ENCODE measurements at places on chromosomes 12 and 14. TPM values are rescaled to one million over a fixed set of nuclear protein-coding genes. Genes with fewer than 3 reads are reported as not detected.
A peak's percentile ranks its signal among the peaks of the same experiment; 100 is the strongest.

The CD163 gene
- not detected for total RNA-seq

DNA sequence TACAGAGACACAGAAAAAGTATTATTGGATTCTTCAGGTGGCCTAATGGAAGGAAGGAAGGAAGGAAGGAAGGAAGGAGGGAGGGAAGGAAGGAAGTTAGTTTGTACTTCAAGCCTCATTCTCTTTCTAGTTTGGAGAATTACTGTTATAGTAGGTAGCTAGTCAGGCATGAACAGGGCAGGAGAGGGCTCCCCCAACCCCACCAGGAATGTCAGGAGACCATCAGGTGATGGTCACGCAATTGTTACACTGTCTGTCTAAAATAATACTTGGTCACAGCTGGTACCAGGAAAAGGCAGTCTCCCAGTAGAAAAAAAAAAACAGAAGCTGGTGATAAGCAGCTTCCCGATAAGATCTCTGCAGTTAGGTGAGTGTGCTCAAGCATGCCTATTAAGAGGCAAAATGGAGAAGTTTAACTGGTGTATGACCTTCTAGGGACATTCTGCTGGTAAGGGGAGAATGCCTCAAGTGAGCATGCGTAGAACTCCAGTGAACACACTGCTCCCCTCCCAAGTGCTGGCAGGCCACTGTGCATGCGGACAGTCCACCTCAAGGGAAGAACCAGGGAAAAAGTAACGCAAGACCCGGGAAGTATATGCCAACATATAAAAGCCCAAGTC lies 358.4 kb upstream of the SOX5 start:
- DNase-seq = peak; percentile 74

DNA sequence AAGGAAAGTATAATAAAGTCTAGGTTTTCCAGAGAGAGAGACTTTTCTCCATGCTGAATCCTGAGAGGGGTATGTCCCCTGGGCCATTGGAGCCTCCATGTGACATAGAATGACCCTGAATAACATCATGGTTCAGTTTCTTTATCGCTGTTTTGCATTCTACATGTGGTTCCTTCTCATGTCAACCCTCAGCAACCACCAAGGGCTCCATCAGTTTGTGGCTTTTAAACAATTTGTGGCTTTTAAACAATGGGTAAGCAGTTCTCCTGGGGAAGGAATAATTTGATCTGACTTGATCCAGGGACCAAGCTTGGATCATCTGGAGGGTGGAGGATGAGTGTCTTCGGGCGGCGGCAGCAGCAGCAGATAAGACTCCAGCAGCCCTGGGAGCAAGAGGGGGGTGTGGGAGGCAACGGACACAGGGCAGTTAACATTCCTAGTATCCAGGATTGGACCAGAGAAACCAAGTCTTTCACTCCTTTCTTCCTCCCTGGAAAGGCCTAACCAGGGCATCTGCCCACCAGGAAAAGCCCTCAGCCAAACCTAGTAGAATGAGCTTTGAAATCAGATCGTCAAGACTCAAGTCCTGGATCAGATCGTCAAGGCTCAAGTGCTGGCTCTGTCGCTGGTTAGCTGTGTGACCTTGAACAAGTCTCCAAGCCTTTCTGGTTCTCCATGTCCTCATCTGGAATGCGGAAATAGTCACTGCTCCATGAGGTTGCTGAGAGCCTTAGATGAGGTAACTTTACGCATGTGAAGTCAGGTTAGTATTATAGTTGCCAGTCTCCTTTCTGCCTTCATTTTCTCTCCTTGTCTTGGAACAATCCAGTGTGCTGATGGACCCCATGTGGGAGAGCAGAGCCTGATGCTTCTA lies 27.8 kb upstream of the FAM222A start:
- no peak for DNase-seq

DNA sequence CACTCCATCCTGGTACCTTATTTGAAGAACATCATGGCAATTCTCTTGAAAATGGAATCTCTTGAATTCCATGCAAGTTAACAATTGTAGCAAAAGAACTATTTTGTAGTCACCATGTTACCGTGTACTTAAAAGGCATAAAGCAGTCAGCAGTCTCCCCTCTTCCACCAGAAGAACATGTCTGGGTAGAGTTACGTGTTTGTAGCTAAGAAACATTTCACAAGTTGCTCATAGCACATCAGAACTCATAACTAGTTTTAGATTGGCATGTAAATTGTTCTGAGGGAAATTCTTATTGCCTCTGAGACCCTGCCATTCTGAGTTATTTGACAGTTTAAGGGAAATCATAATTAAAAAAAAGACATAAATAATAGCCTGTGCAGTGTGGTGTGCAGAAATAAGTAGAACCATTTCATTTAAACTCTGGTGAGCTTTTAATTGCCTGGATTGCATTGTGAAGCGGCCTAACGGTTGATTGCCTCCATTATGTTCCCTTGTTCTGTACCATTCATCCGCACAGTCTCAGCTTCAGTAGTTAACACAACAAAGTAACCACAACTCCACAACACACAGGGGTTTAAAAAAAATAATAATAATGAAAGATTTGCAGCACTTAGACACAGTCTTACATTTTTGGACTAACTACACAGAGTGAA lies 2.6 kb downstream of the LMO3 start:
- DNase-seq = no peak

The SELPLG gene
- total RNA-seq = not detected

GRCh38 chr14:93309427-93309966 lies 23.3 kb downstream of the BTBD7 start:
- DNase-seq = no peak

GRCh38 chr12:1488908-1489381 lies 105.4 kb downstream of the FBXL14 start:
- DNase-seq = no peak

The TMPRSS12 gene
- not detected for total RNA-seq

GRCh38 chr14:22493753-22494152 lies 95.3 kb downstream of the DAD1 start:
- no peak for DNase-seq

DNA sequence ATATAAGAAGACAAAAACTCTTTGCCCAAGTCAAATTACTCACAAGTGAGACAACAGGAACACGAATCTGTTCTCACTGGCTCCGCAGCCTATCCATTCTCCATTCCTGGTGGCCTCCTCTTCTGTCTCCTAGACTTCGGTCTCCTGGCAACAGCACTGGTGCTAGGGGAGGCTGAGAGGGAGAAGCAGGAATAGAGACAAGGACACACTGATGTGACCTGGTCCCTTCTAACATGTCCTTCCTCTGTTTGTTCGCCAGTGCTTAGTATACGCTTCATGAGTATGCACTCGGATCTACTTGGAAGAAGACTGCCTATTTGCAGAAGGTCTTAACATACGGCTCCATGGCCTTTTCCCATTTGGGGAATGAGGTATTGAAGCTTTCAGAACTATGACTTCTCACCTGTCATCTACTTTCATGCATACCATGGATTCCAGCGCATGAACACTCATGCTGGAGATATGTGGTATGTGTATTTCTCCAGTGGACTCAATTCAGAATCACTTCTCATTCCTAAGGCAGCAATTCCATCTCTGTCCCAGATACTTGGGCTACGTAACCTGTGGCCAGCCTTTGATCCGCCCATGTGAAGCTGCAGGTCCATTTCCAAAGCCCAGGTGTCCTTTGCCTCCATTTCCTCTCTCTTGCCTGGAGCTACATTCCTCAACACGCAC lies 33.9 kb downstream of the BHLHE41 start:
- DNase-seq = peak; percentile 16

The CLEC1A gene
- total RNA-seq = not detected

GRCh38 chr12:24839268-24839791 lies 109.6 kb downstream of the BCAT1 start:
- no peak for DNase-seq

DNA sequence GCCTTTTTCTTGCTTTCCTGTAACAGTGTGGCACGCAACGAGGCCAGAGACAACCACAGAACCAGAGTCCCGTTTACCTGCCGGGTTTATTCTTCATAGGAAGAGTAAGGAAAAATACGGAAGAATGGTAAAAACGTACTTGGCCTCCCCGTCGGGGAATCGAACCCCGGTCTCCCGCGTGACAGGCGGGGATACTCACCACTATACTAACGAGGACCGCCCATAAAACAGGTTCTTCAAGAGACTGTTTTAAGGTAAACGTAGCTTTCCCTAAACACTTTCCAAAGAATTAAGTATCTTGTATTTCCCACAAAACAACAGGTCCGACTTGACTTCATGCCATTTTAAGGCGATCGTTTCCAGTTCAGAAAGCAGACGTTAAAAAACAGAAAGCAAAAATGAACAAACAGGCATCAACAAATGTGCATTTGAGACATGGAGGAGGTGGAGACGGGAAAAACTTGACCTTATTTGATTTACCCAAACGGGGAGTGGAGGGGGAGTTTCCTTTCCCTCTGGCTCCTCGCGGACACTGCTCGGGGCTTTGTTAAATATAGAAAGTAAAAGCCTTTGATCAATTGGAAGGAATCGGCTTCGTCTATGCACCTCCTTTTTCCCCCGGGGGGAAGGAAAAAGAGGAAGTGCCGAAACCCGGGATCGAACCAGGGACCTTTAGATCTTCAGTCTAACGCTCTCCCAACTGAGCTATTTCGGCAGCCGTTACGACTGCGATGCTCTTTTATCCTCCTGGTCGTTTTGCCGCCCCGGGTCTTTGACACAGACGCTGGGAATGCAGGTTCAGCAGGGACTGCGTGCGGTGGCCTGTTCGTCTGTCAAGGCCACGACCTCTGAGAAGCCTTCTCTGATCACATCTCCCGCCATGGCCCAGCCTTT lies 13.0 kb upstream of the UBC start:
- DNase-seq = peak; percentile 92

- no peak for DNase-seq
Measured at GRCh38 chr12:88746386-88746785, 166.1 kb upstream of the KITLG start.

The KRT86 gene
- total RNA-seq = 8.7 TPM

The RAPGEF3 gene
- total RNA-seq = 106 TPM

GRCh38 chr14:77375164-77375950 lies 1.5 kb downstream of the TMED8 start:
- no peak for DNase-seq

- peak; percentile 21 for DNase-seq
Measured at GRCh38 chr12:6234214-6234613, 34.0 kb downstream of the CD9 start.

DNA sequence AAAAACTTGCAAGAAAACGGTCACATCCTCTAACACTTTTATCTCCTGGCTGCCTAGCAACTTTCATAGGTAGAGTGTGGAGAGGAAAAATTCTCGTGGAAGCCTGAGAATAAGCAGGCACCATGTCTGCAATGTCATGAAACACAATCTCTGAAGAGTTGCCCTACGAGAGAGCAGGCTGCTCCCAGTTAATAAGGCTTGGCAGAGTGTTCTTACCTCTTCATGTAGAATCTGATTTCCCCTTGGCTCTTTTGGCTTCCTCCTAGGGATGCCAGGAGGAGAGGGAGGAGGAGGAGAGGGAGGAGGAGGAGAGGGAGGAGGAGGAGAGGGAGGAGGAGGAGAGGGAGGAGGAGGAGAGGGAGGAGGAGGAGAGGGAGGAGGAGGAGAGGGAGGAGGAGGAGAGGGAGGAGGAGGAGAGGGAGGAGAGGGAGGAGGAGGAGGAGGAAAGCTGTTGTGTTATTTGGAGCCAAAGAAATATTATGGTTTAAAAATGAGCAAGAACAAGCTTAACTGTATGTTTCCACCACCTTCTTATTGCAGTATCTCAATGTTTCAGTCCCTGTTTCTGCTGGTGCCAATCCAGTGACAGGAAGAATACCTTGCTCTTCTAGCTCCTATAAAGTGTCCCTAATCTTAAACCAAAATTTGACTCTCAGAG lies 52.9 kb downstream of the EGLN3 start:
- no peak for DNase-seq

- DNase-seq = no peak
Measured at GRCh38 chr12:104933128-104933527, 25.0 kb downstream of the SLC41A2 start.

The ADAM20 gene
- total RNA-seq = not detected

The CEBPE gene
- total RNA-seq = not detected

The ENDOU gene
- not detected for total RNA-seq

DNA sequence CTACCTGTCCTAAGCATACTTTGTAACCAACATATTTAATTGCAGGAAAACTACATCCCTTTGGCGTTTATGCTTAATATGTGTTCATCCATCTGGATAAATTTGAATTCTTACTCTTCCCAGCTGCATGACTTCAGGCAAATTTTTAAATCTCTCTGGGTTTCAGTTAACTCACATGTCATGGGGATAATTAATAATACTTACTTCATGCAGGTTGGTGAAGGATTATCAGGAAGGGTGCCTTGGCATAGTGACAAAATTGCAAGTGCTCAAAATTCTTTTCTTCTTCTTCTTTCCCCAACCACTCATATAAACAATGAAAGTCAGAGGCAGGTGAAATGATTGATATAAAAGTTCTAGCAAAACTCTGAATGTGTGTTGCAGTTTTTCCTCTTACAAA lies 15.9 kb downstream of the SYT10 start:
- no peak for DNase-seq

- DNase-seq = no peak
Measured at GRCh38 chr12:51868821-51869495, 18.9 kb upstream of the ANKRD33 start.

DNA sequence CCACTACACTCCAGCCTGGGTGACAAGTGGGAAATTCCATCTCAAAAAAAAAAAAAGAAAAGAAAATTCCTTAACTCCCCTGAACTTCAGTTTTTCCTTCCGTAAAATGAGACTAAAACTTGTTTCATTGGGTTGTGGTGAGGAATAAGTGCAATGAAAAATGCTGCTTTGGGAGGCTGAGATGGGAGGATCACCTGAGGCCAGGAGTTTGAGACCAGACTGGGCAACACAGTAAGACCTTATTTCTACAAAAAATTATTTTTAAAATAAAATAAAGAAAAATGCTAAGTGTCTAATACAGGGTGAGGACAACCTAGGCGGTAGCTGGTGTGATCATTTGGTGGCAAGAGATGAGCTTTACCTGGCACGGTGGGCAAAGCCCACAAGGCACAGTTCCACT lies 6.9 kb downstream of the SMAGP start:
- no peak for DNase-seq

The NPAS3 gene
- total RNA-seq = not detected

DNA sequence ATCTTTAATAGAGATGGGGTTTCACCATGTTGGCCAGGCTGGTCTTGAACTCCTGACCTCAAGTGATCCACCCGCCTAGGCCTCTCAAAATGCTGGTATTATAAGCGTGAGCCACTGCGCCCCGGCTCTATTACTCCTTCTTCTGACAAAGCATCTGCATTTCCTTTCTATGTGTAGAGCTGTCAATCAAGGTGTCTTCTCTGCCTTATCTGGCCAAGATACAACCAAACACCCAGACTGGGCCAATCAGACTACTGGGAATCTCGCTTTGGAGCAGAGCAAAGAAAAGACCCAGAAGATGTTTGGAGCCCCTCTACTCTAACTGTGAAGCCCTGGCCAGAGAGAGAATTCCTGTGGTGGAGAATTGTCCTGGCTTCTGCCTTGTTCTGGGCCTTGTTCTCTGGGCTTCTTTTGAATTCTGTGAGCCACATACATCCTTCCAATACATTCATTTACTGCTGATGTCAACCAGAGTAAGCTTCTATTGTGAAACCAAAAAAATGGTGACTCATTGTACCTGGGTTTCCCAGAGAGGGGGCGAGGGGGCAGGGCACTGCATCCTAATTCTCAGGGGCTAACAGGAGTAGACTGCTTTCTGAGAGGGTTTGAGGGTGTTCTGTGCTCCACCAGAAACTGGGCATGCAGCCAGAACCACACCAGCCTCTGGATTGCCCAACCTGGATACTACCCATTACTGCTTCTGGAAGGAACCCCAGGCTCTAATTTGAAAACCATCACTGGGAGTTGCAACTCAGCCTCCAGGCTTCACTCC lies 18.8 kb upstream of the FLVCR2 start:
- no peak for DNase-seq

The MYH6 gene
- total RNA-seq = not detected
